ENCODE measurements at places on chromosomes 4 and X.

DNA sequence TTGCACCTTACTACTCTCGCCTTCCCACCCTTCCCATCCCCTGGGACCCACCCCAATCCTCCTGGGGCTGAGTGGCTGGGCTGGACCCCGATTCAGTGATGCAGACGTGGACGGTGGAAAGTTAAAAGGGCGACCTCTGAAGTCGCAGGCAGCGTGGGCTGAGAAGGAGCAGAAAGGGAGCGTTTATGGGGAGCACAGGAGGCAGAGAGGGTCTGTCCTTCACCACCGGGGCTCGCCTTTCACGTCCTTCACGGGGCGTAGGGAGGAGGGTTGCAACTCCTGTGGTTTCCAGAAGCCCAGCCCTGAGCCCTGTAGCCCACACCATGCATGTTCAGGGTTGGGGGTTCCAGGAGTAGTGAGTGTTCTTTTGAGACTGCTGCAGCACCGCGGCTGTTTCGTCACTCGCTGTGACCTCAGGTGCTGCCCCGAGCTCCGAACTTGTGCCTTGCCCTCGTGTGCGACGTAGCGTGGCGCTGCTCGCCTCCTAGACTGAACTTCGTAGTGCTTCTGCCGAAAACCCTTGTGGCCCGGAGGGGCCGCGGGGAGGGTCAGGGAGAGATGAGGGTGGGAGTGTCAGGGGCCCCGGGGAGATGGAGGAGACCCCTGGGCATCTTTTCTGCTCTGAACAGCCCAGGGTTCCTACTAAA is 1.6 kb downstream of the NHS start:
- peak; percentile 14 for DNase-seq

DNA sequence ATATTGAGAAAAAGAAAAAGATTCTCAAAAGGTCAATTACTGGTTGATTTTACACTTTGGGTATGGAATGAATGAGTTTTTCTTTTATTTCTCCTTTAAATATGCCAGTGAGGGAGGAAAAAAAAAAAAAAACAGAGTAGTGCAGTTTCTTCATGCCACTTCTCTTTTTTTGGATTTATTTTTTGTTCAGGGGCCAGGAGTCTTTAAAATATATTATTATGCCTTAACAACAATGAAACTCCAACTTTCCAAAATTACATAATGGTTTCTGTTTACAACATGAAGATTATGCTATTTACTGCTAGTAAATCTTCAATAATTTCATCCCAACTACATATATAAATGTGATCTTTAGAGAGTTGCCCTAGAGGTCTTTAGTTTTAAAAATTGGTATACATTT is 31.9 kb downstream of the DTHD1 start:
- no peak for DNase-seq

- no peak for DNase-seq
These were observed 111.6 kb downstream of the FRYL start for GRCh38 chr4:48668254-48669017.

DNA sequence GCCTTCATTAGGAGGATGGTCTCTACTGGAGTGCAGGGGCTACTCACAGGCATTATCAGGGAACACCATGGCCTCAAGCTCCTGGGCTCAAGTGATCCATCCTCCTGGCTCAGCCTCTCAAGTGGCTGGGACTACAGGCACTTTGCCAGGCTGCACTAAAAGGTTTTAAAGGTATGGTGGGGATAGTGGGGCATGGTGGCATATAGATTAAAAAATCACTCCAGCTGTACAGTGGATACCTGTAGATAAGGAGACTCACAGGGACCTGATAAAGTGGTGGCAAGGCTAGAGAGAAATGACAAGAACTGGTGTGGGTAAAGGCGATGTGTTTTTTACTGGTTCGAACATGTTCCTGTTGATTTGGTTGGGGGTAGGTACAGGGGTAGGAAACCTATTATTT is 5.9 kb downstream of the ZAR1 start:
- DNase-seq, result no peak

DNA sequence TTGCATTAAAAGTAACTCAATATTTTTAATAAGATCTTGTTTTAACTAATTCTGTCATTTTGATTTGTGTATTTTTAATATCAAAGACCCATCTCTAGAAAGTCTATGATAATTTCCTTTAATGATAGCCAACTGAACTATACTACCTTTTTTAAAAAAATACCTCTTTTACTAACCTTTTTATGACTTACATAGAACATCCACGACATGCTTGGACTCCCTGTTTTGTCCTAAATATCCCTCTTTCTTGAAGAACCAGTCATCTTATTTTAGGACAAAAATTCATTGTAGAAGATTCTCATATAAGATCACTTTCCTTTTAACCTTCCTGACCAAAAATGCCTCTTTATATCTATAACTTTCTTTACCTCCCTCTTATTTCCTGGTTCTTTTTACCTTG is 76.8 kb upstream of the GC start:
- no peak for DNase-seq

GRCh38 chrX:29665532-29665931 is 549.8 kb upstream of the MAGEB2 start:
- no peak for DNase-seq

GRCh38 chr4:147284935-147285334 is 196.0 kb upstream of the EDNRA start:
- DNase-seq, result no peak
